ENCODE measurements at places on chromosomes 6 and 20.
A peak's percentile ranks its signal among the peaks of the same experiment; 100 is the strongest.

DNA sequence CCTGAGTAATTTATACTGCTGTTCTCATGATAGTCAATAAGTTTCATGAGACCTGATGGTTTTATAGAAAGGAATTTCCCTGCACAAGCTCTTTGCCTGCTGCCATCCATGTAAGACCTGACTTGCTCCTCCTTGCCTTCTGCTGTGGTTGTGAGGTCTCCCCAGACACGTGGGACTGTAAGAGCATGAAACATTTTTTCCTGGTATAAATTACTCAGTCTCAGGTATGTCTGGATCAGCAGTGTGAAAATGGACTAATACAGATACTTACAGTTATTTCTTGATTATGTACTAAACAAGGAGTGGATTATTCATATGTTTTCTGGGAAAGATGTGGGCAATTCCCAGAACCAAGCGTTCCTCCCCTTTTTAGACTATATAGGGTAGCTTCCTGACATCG lies 1.9 kb upstream of the TRIM38 start:
- DNase-seq: no peak

- DNase-seq: peak; percentile 89
These were observed 960 bp downstream of the ATP9A start for GRCh38 chr20:51766994-51767866.

GRCh38 chr6:139349464-139350020 lies 24.9 kb downstream of the CITED2 start:
- peak; percentile 90 for DNase-seq

DNA sequence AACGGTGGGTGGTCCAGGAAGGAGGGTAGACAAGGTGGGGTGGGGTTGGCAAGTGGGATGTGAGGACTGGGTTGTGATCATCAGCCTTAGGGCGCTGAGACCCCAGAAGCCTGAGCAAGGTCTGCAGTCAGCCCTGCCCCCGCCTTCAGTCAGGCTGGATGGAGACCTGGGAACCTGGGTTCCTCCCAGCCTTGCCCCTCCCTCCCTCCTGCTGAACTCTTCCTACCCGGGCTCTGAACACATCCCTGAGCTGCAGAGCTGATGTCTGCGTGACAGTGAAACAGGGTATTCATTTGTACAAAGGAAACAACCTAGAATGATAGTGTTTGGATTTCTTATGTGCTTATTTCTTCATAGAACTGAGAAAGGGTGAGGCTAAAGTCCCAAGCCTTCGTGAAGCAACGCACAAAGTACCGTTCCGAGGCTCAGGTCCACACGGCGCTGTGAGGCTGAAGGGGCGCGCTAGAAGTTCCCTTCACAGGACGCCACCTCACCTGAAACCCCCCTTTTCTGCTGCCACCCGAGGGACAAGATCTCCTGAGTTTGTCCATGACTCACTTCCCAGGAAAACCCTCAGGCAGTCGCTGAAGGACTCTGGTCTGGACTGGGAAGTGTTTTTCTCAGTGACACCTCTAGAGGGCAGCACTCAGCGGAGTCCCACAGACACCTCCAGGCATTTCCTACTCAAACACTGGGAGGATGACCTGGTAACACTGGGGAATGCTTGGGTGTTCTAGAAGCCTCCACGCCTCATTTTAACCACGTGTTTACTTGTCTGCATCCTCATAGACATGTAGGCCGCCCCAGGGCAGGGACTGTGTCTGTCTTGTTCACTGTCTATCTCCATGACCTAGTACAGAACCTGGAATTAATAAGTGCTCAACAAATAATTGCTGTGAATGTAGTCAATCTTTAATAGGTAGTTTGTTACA lies 1.2 kb downstream of the GSTA5 start:
- DNase-seq: peak; percentile 86

GRCh38 chr6:51120016-51120415 lies 301.3 kb downstream of the TFAP2B start:
- no peak for DNase-seq

DNA sequence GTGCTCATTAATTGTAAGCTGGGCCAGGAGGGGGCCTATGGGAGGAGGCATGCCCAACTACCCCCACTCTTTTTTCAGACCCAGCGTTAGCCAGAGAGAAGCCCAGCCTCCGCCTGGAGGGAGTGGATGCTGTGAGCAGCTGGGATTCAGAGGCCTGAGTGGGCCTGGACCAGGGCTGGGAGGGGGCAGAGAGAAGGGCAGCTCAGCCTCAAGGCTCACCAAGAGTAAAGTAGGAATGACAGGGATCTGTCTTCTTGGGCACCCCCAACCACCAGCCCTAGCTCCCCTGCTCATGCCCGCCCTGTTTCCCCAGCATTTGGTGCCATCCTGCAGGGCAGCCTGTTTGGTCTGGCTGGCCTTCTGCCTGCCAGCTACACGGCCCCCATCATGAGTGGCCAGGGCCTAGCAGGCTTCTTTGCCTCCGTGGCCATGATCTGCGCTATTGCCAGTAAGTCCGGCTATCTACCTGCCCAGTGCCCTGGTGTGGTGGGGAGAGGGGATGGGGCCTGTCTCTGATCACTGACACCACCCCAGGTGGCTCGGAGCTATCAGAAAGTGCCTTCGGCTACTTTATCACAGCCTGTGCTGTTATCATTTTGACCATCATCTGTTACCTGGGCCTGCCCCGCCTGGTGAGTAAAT lies 6.8 kb downstream of the SLC29A1 start:
- DNase-seq: no peak

- DNase-seq: no peak
These were observed 11.9 kb downstream of the BHLHE23 start for GRCh38 chr20:62994869-62995281.

GRCh38 chr6:117600008-117600743 lies 2.1 kb downstream of the GOPC start:
- DNase-seq: no peak

DNA sequence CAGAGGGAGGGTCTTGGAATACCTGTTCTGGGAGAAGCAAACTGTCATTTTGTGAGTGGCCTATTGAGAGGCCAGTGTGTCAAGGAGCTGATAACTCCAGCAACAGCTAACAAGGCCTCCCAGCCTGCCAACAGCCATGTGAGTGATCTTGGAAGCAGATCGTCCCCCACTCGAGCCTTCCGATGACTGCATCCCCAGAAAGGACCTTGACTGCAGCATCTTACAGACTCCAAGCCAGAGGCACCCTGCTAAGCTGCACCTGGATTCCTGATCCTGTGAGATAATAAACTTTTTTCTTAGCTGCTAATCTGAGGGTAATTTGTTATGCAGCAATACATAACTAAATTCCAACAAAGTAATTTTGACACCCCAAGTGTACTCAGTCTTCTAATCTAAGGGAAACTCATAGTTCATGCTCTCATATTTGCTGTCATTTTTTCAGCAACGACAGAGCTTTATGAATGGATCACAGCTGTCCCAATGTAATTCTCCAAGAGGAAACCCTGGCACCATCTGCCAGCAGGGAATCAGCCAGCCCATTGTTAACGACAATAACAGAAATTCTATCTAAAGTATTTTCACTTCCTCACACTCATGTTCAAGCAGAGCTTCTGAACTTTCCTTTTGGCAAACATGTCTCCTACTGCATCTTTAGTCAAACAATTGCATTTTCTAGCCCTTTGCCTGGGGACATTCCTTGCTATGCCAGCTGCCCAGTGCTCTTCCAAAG lies 470.2 kb upstream of the BTBD3 start:
- DNase-seq: no peak

- DNase-seq: no peak
These were observed 66.7 kb upstream of the SAMD5 start for GRCh38 chr6:147441751-147442150.
